ENCODE measurements at places on chromosomes 3 and 15.

DNA sequence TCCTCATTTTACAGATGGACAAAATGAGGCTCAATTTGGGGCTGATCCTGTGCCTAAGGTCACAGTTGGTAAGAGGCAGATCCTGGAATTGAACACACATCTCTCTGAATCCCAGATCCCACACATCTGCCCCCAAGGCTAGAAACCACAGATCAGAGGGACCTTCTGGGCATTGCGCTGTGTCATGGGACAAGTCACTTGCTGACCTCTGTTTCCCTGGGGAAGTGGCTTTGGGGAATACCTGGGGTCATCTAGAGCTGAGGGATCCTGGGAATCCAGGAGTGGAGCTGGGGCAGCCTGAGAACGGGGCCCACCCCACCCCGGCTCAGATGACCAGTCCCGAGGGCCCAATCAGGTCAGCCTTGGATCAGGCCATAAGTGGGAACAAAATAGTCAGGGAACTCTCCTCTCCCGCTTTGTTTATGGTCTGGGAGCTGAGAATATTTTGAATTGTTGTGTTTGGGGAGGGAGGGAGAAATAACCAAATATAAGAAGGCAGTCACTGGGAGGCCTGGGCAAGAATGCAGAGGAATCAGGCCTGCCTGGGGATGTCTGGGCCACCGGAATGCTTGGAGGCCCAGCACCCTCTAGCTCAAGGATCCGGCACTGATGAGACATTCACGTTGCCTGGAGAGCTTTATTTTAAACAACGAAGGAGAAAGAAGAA, 8.8 kb upstream of the SLC6A6 start:
- DNase-seq, result no peak

- no peak for DNase-seq
These were observed 110.4 kb upstream of the PFN2 start for GRCh38 chr3:150081084-150081483.

DNA sequence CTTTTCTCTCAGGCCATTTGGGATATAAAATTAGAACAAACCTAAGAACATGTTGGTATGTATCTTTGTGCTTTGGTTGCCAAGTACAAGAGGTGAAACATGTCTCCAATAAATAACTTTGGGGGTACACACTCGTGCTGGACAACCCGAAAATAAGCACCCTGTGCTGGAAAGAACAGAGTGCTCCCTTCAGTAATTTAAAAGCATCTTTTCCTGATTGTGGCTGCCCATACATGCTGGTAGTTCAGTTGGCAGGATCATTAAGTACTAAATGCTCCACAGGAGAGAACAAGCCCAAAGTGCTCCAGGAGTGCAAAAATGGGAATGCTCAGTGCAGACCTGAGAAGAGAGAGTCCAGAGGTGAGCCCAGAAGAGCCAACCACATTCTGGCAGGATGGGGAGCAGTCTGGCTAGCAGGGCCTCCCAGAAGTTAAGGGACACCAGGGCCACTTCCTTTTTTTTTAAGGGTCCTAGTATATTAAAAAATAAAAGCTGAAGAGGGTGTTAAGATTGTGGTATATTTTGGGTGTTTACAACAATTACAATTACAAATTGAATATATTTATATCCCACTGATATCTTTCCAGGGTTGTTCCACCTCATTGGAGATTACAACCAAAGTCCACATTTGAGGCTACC, 48.6 kb upstream of the SSR3 start:
- no peak for DNase-seq

- no peak for DNase-seq
These were observed 136.0 kb upstream of the RAP2B start for GRCh38 chr3:153026026-153026425.

- no peak for DNase-seq
These were observed 7.1 kb downstream of the CHD2 start for GRCh38 chr15:92907229-92907628.

DNA sequence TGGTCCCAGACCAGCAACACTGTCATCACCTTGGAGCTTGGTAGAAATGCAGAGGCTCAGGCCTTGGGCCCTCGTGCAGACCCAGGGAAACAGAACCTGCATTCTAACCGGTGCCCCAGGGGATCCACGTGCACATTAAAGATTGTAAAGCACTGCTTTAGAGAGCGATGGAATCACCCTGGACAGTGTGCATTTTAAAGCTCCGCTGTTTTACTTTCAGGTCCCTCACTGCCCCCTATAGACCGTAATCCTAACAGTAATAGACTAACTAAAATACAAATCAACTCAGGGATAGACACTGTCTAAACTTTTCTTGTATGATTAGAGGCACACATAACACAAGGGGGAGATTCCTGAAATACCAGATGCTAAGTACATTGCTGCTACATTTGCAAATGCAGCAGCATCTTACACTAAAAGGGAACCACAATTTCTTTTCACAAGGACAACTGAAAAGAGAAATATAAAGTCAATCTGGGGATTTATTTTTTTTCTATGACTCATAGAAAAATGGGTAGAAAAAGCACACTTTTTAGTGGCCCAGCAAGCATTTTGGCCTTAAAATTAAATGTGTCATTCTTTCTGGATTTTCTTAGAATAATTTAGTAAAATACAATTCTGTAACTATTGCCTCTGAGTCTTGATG, 10.5 kb upstream of the SH3GL3 start:
- DNase-seq, result no peak

DNA sequence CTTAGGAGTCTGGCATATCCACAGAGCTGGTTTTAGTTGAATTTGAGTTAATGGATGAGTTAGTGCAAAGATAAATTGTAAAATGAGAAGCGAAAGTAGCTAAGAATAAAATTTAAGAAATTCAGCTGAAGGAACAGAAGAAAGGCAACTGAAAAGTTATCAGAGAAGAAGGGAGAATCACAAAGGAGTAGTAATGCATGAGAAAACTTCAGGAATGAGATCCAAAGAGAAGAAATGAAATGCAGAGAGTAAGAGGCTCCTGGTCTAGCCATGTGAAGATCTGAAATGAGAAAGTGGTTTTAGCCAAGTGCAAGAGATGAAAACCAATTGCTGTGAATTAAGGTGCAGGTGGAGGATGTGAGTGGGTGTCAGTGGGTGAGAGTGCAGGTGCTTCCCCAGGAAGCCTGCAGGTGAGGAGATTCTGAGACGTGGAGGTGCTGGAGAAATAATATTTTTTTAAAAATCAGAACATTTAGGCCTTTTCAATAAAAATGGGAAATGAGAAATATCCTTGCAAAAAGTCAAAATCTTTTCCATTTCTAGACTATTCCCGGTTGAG, 18.5 kb downstream of the KBTBD8 start:
- no peak for DNase-seq

DNA sequence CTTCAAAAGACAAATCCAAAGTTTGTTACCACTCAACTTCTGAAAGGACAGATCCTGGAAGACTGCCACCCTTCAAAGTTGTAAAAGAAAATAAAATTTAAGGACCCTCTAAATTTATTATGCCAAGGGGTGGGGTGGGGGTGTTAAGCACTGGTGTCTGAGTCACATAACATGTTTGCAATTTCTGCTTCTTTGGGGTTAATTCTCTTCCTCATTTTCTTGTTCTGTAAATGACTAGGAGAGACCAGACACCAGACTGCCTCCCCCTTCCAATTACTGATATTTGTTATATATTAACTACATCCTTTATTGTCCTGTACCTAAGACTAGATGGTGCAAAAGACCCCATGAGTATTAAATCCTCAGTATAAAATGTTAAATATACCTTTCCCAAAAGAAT, 242.8 kb downstream of the ZNF385D start:
- no peak for DNase-seq

DNA sequence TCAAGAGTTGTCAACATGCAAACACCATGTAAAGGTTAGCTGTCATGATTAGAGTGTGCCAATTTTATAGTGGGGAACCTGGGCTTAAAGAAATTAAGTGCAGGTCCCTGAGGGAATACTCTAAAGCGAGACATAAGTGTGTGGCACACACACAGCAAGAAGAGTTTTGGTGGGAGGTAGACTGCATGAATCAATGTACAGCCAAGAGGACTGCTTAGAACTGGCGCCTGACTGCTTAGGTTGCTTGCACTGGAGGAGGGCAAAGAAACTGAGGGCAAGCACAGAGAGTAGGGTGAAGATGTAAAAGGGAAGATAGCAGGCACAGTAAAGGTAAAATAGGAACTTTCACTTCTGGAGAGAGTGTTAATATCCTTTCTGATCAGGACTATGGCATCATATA, 184.9 kb downstream of the SOX2 start:
- DNase-seq, result no peak

- DNase-seq, result no peak
These were observed 161.8 kb downstream of the EPHB1 start for GRCh38 chr3:134956844-134957243.

- no peak for DNase-seq
These were observed 10.2 kb downstream of the OXTR start for GRCh38 chr3:8759038-8759707.

- DNase-seq, result no peak
These were observed 223.5 kb upstream of the PROK2 start for GRCh38 chr3:72008226-72008996.

- no peak for DNase-seq
These were observed 257.5 kb downstream of the LRTM1 start for GRCh38 chr3:54670201-54671000.

- DNase-seq, result no peak
These were observed 1.7 kb downstream of the LRRC2 start for GRCh38 chr3:46564190-46565021.
